ENCODE measurements at places on chromosomes 12 and 14.

DNA sequence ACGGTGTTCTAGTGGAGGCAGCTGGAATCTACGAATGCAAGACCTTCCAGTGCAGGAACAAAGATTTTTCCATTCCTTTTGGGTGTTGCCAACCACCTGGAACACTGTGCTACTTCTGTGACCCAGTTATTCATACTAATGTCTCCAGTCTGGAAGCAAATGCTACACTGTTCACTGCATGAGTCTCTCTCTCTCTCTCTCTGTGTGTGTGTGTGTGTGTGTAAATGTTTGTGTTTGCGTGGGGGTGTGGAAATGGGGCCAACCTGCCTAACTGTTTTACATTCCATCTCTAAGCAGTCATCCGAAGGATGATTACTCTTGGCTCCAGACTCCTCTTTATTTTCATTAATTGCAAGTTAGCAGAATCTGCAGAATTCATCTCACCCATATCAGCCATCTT, 29.9 kb upstream of the YBX3 start:
- no peak for DNase-seq

GRCh38 chr12:29223426-29223825, 74.3 kb downstream of the FAR2 start:
- DNase-seq, result no peak

- DNase-seq, result no peak
These were observed 155.5 kb upstream of the CCND2 start for GRCh38 chr12:4118017-4118510.

DNA sequence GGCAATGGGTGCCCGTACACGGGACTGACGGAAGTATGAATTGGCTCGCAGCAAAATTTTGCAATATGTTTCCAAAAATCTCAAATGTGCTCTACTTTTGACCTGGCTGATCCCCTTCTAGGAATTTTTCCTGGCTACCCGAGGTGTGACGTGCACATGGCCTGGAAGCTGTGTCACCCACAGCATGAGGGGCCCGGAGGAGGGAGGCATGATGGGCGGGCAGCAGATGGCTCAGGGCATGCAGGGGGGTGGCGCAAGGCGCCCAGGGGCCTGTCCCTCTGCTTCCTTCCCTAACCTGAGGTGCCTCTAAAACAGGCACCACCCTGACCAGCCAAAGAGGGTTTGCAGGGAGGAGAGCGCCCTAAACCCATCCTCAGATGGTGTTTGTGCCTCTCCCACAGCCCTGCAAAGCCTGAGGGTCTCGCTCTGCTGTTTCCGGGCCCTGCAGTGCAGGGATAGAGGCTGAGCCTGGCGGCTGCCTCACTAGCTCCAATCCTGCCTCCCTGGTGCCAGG, 6.7 kb downstream of the GPR132 start:
- no peak for DNase-seq

- peak; percentile 11 for DNase-seq
These were observed 483 bp downstream of the POC1B start for GRCh38 chr12:89525305-89525823.

- no peak for DNase-seq
These were observed 21.1 kb upstream of the KCNA5 start for GRCh38 chr12:5022465-5023061.

- no peak for DNase-seq
These were observed 67.8 kb upstream of the NAP1L1 start for GRCh38 chr12:76152181-76152807.

GRCh38 chr12:116385486-116386217, 108.2 kb upstream of the MED13L start:
- no peak for DNase-seq

- DNase-seq, result no peak
These were observed 45.4 kb downstream of the KDM2B start for GRCh38 chr12:121535150-121536053.

DNA sequence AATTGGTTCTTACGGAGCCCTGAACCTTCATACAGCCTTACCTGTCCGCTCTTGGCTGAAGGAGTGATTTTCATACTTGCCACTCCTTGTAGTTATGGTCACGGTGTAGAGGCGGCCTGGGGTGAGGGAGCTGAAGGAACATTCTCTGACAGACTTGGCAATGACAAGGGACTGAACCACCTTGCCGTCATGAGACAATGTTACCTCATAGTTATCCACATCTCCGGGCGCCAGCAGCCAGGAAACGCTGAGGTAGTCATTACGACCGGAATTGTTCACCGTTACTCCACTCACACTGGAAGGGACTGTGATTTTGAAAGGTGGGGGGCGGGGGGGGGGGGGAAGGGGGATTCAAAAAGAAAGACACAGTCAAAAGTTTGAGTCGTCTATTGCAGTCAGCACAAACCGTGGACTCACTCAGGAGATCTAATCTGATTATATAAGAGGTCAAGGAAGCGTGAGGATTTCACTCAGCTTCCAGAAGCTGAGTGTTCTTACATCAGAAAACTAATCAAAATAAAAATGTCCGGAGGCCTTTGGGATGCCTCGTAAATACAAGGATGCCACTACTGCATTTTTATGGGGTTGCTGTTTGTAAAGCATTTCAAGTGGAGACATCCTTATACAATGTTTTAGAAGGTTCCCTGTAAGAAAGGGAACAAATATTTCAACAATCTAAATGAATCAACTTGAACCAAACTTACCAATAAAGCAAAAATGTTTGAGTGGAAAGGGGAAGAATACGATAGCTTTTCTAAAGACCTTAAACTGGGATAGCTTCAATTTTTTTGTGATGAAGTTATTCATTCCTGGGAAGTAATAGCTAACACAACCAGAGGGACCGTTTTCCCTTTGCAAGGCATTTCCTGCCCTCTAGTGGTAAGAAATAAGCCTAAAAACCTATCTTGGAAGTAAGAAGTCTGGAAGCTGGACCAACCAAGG, 60.6 kb downstream of the PTPRB start:
- DNase-seq, result peak; percentile 17

GRCh38 chr12:115267891-115268290, 583.9 kb upstream of the TBX3 start:
- DNase-seq, result no peak

DNA sequence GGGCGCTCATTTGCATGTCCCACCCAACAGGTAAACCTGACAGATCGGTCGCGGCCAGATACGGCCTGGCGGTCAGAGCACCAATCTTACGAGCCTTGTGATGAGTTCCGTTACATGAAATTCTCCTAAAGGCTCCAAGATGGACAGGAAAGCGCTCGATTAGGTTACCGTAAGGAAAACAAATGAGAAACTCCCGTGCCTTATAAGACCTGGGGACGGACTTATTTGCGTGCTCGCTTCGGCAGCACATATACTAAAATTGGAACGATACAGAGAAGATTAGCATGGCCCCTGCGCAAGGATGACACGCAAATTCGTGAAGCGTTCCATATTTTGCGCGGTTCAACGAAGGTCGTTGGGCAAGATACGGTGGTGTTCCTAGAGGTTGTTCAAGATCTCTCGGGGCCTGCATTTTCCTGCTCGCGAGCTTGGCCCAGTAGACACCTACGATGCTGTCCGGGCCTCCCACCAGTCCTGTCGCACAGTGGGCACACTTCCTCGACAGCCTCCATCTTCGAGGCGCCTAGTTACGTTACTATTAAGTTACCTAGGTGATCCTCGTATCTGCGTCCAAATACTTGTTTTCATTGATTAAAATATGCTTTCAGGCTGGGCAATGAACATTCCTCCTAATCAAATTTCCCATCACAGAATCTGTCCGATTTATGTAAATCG, at the start of gene RNU6-7:
Gene RNU6-7 (plus strand): TSS at position 230 of the 675 bp plus-strand sequence.
- DNase-seq, result peak; percentile 15

DNA sequence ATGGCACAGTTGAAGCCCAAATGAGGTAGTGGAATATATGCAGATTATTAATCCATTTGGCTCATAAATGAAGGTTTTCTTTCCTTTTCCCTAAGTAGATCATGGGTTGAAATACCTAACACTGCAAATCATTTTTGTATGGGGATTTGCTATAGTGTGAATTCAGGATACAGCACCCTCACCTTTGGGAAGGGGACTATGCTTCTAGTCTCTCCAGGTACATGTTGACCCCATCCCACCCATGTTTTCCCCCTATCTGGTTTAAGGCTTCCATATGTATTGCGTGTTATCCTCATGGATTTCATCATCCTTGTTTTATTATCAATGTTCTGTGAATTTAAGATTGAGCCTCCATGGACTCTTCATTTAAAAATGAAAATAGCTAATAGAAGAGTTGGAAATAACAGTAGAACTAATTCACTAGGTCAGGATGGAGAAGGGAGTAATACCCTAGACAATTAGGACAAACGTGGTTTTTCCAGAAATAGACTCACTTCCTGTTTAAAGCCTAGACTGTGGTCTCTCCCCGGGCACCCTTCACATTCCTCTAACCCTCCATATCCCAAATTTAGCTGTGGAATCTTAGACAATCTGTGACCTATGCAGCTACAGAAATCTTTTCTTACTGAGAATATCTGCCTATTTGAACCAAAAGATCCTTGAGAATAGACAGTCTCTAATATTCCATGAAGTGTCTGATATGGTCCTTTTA, 56.5 kb downstream of the DAD1 start:
- no peak for DNase-seq

DNA sequence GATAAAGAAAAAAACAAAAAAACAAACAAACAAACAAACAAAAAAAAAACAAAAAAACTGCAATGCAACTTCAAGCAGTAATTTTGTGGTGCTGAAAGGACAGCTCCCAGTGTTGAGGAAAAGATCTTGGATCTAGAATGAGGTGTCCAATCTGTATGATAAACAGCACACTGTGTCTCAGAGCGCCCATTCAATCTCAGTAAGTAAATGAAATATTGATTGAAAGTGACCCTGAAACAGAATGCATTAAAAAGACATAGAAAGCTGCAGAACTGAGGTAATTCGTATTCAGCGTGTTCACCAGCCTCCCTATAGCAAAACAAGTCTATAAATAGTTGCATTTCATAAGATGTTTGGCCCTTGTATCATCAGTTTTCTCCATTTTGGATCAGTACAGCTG, 153.0 kb downstream of the NOVA1 start:
- no peak for DNase-seq

DNA sequence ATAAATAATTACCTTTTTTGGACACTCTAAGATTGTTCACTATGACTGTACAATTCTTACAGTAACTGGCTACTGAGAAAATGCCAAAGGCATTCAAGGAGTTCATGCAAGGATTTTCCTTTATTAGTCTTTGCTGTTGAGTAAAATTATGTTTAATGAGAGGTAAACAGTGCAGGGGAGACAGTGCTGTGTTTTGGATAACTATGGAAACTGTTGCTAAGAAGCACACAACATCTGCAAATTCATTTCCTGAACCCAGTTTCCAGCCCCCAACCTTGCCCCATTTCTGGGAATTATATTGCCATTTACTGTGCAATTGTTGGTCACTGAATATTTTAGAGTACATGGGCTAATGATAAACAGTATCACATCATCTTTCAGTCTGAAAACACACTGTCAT, 1005.8 kb downstream of the TRHDE start:
- DNase-seq, result no peak

- DNase-seq, result no peak
These were observed 162.7 kb downstream of the GRIP1 start for GRCh38 chr12:66516133-66516532.

GRCh38 chr12:7605900-7606465, 59.7 kb downstream of the APOBEC1 start:
- no peak for DNase-seq

- DNase-seq, result no peak
These were observed 46.7 kb downstream of the TMCC3 start for GRCh38 chr12:94603434-94604365.

- DNase-seq, result no peak
These were observed 218.6 kb upstream of the SYT1 start for GRCh38 chr12:78645956-78646355.

GRCh38 chr12:100919116-100919515, 124.5 kb downstream of the ANO4 start:
- no peak for DNase-seq

GRCh38 chr12:107221913-107222312, 128.6 kb upstream of the CRY1 start:
- no peak for DNase-seq

- DNase-seq, result no peak
These were observed 465.5 kb downstream of the PDZRN4 start for GRCh38 chr12:41653386-41654326.

- no peak for DNase-seq
These were observed 761.5 kb downstream of the GALC start for GRCh38 chr14:87231336-87232026.

- peak; percentile 49 for DNase-seq
These were observed 215.4 kb downstream of the PELI2 start for GRCh38 chr14:56333359-56334292.

DNA sequence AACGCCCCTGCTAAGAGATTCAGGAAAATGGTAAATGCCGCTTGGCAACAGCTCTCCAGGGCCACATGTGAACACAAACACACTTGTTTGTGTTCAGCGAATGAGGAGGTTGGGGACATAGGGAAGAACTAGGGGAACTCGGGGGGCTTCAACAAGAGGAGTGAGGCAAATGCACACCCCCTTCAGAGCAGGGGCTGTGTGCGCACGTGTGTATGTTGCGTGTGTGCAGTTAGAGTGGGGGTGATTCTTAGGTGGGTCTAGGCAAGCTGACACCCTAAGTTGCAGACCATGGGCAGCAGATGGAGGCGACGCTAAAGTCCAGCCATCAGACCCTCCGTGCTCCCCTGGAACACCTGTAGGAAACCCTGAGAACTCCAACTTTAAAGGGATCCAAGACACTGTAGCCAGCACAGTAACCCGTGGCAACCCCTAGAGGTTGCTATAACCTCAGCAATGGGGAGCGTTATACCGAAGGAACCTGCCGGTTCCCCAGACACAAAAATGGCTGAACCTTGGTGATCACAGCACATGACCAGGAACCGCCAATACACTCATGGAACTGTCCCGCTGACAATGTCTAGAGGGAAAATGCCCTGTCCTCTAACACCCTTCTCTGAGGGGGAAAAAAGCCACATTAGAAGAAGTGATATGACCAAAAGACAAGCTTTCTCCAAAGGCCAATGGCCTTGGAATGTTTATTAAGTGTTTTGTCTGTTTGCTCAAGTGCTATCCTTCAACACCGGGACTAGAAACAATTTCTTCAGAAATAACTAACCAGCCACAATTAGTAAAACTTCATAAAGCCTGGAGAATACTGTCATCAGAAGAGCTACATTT, 86.5 kb upstream of the CEP83 start:
- DNase-seq, result no peak

- DNase-seq, result no peak
These were observed 153.7 kb downstream of the AACS start for GRCh38 chr12:125218952-125219351.

- DNase-seq, result no peak
These were observed 20.7 kb upstream of the TEX22 start for GRCh38 chr14:105377555-105378182.

GRCh38 chr14:68797121-68797670, 4.3 kb upstream of the ZFP36L1 start:
- DNase-seq, result no peak

Measured in NCI-H1436 treated with DMSO at 0.1 percent for 48 hours (cell line).